ENCODE measurements at places on chromosomes 3 and 15. TPM values are rescaled to one million over a fixed set of nuclear protein-coding genes. Genes with fewer than 3 reads are reported as not detected.

DNA sequence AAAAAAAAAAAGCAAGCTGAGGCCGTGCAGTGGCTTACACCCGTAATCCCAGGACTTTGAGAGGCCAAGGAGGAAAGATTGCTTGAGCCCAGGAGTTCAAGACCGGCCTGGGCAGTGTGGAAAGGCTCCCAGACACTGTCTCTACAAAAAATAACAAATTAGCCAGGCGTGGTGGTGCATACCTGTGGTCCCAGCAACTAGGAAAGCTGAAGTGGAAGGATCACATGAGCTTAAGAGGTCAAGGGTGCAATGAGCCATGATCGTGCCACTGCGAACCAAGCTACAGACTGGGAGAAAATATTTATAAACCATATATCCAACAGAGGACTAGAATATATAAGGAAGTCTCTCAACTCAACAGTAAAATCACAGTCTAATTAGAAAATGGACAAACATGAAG is 10.0 kb downstream of the KLHDC8B start:
- DNase-seq: no peak

GRCh38 chr3:33687406-33688010 is 30.5 kb downstream of the CLASP2 start:
- DNase-seq: no peak

GRCh38 chr3:112128843-112129727 is 4.0 kb downstream of the GCSAM start:
- DNase-seq: no peak

- DNase-seq: peak; percentile 22
These were observed at the start of the genes LRRC34 and LRRIQ4 for GRCh38 chr3:169812332-169813235. LRRC34 (minus strand) TSS chr3:169812904; CDS start chr3:169812548, 356 bp downstream. LRRIQ4 (plus strand) TSS chr3:169812870; CDS start chr3:169821922, 9,052 bp downstream.

DNA sequence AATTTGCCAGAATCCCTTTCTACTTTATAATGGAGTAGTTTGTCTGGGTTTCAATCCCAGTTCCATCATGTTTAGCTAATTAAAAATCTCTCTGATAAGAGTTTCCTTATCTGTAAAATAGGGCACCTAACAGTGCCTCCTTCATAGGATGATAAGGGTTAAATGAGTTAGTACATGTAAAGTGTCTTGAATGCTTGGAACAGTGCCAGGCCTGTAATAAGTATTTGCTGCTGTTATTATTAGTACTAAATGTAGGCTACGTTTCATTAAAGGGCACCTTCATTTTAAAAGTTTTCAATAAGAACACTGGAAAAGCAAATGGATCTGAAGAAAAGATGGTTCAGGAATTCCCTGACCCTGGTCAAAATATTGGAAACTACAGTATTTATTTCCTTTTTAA is 11.8 kb upstream of the SLC2A2 start:
- no peak for DNase-seq

DNA sequence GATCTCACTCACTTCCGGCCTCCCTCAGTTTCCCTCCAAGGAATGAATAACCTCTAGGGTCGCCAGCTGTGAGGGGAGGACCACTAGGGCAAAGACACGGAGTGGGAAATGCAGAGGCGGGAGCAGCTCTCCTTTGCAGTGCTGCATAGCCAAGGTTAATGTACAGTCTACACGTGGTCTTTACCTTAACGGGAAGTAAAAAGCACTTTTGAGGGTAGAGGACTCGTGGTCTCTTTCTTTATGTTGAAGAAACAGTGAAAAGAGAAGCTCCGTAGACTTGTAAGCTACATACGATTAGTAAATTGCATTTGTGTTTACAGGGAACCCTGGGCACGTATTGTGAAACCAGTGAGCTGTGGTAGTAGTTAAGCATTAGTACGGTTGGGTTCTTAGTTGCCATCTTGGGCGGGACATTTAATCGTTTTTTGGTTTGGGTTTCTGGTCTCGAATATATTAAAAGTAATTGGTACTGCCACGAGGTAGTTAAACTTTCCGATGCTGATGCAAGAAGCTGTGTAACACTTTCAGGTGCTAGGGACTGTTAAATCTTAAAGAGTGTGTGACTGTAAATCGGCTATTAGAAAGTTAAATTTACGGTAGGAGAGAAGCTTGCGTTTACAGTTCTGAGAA is 828 bp downstream of the U2SURP start:
- no peak for DNase-seq

Gene CFAP100
- not detected for total RNA-seq
